Ovary (tissue), 10 donors: ENCODE measurements at places on chromosomes 13 and 19. TPM values are rescaled to one million over a fixed set of nuclear protein-coding genes. Genes with fewer than 3 reads are reported as not detected.

Gene CCDC122
- 4.2 TPM for total RNA-seq

Gene OR7A5
- total RNA-seq: not detected

Gene ZNF880
- total RNA-seq: 29.8 TPM

Gene FCAR
- not detected for total RNA-seq

Gene CYP4F8
- total RNA-seq: 1.1 TPM
